ENCODE measurements at places on chromosomes 13 and 19. TPM values are rescaled to one million over a fixed set of nuclear protein-coding genes. Genes with fewer than 3 reads are reported as not detected.

ZNF628 gene
- total RNA-seq: 5.2 TPM

PLK5 gene
- not detected for total RNA-seq

IGSF23 gene
- total RNA-seq: 0.43 TPM

ZNF730 gene
- total RNA-seq: not detected

ATP8A2 gene
- not detected for total RNA-seq

SH2D3A gene
- total RNA-seq: 17.2 TPM

NLRP11 gene
- not detected for total RNA-seq

THSD8 gene
- total RNA-seq: 11.0 TPM

NR1H2 gene
- total RNA-seq: 84.8 TPM

FRY gene
- not detected for total RNA-seq
